ENCODE measurements at places on chromosomes 12 and 14.

- no peak for DNase-seq
Observed at GRCh38 chr14:28142400-28143015, 624.1 kb upstream of the FOXG1 start.

- DNase-seq, result no peak
Observed at GRCh38 chr12:131687346-131688125, 23.4 kb upstream of the SFSWAP start.

GRCh38 chr14:41385797-41386196 is 220.9 kb upstream of the LRFN5 start:
- no peak for DNase-seq

DNA sequence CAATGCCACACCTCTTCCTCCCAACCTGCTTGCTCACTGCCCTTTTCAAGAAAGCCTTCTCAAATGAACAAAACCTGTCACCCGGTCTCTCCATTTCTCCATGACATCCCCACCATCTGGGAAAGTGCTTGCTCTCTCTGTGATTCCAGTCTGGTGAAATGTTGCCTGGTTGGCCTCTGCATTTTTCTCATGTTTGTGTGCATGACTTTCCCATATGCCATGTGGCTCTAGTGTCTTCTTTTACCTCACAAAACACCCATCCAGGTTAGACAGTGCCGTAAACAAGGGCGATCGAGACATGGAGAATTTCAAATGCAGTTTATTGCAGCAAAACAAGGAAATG is 5.8 kb downstream of the KRT1 start:
- no peak for DNase-seq

GRCh38 chr14:54698501-54698900 is 131.6 kb downstream of the SAMD4A start:
- DNase-seq, result no peak

DNA sequence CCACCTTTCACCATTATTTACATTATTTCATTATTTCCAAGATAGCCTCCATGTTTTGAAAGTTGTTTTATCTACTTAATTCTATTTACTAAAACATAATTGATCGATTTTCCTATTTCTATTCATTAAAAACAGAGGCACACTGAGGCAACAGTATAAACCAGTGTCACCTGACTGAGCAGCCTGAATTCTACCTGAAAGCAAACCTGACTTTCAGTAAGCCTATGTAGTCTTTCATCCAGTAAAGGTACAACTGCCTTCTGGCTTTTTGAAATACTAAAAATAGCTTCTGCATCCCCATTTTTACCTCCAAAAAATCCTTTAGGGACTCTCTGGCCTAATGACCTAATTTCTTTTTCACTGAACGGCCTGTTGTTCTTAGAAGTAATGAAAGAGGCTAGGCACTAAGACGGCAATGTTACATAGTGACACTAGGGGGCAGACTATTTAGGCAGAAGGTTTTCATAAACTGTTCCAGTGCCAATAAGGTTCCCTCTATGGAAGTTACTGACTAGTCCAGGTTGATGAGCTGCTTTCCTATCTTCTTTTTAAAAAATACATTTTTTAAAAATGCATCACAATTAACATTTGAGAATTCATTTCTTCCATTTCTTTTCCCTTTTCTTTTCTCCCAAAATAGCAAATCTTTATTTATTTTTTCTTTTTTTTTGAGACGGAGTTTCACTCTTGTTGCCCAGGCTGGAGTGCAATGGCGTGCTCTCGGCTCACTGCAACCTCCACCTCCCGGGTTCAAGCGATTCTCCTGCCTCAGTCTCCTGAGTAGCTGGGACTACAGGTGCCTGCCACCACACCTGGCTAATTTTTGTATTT is 17.5 kb downstream of the ANAPC5 start:
- DNase-seq, result peak; percentile 72
